ENCODE measurements at places on chromosomes 12 and 14.

DNA sequence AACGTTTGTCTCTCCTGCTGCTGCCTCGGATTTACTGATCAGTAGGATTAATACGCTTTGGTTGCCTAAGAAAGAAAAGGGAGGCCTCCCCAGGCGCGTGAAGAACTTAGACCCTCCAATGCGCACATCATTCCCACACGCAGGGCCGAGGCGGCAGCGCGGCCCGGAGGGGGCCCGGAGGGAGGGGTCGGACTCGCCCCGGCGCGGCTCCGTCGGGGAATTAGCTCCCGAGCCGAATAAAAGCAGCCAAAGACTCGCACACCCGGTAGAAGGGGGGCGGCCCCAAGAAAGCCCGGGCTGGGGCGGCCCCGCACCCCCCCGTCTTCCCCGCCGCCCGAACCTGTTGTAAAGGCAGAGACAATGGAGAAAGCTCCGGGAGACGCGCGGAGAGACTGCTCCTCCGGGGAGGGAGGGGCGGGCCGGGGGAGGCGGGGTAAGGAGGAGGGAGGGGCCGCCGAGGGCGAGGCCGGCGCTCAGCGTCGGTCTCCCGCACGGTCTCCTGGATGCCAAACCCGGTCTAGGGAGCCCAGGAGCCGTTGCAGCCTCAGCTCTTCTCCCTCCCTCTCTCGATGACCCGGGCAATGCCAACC is at the start of gene NELL2:
NELL2 (minus strand) TSS at position 362 of the 590 bp plus-strand sequence. CDS start 446 bp downstream, outside the sequence.
- no peak for DNase-seq

DNA sequence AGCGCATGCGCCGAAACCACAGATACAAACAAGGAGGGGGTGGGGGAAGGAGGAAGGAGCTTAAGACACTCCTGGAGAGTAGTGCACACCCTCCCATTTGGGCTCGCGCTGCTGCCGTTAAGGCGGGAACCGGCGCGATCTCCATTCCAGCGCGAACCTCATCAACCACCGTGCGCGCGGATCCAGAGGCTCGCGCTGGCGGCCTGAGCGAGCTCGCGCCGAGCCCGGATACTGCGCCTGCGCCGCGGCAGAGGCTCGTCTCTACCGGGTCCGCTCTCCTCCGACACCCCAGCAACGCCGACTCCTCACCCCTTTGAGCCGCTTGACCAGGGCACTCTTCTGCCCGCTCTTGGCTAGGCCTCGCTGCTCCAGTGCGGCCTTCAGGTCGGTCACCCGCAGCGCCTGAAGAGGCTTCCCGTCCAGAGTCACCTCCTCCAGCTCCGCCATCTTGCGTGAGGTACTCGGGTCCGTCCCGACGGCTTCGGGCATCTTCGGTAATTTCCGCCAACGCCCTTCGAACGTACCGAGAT is at the start of gene ACIN1:
ACIN1 (minus strand) TSS at position 471 of the 530 bp plus-strand sequence; CDS start at position 447, 24 bp downstream.
- no peak for DNase-seq

GRCh38 chr14:68589447-68590200 is 203.2 kb downstream of the ZFP36L1 start:
- DNase-seq = no peak

DNA sequence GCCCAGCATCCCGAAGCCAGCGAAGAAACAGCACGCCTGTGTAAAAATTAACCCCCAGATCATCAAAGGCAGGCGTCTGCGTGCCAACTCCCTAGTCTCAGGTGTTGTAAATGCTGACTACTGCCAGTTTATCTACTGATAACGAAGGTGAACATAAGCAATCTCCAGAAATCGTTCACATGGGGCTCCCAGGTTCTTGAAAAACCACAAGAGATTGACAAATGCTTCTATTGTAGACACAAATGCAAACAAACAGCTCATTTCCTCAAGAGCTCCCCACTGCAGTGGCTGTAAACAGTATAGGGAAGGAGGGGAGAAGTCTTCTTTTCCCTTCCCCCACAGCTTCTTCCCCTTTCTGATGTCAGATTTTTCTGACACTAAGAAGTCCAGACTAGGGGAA is 5.3 kb upstream of the PLEKHG3 start:
- peak; percentile 91 for DNase-seq

GRCh38 chr12:97426492-97427116 is 36.0 kb upstream of the RMST start:
- DNase-seq = no peak

GRCh38 chr12:18294889-18295288 is 33.6 kb downstream of the PIK3C2G start:
- DNase-seq = no peak

- DNase-seq = no peak
Measured at GRCh38 chr14:86989285-86989684, 1003.7 kb downstream of the GALC start.

GRCh38 chr14:62847168-62847567 is 198.1 kb downstream of the KCNH5 start:
- DNase-seq = no peak

DNA sequence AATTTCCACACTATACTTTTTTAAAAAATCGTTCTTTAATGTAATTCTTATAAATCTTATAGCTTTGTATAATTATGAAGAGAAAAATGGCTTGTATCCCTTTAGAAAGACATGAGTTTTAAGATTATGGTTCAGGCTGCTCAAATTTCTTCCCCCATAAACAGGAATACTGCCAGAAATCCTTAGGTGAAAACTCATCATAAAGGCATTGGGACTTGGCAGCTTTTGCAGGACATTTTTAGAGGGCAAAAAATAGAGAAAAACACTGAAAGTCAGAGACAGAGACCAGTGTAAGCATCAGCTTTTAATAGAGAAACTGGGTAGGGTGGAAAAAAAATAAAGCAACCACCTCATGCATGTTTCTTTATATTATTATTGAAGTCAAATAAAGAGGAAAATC is 29.1 kb downstream of the LRRK2 start:
- DNase-seq = no peak
